Fibroblast of skin of scalp (primary cell): ENCODE measurements at places on chromosomes 1 and 21.
A peak's percentile ranks its signal among the peaks of the same experiment; 100 is the strongest.

GRCh38 chr1:6962478-6962995 lies 177.3 kb downstream of the CAMTA1 start:
- DNase-seq: no peak

DNA sequence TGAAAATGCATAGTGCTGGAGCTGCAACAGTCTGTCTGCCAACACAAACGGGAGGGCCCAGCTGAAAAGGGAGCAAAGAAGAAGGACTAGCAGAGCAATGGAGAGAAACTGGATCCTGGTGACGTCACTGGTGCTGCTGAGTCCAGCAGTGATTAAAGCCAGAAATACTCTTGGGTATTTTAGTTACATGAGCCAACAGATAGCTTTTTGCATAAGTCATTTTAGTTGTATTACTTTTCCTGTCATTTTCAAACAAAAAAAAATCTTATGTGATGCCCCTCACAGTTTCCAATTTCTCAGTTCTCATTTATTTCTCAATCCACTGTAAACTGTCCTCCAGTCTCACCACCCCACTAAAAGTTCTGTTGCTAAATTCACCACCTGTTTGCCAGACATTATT lies 38.7 kb upstream of the NEK7 start:
- peak; percentile 98 for DNase-seq

- no peak for DNase-seq
These were observed 14.1 kb upstream of the ATP1A4 start for GRCh38 chr1:160137216-160137862.

- DNase-seq: no peak
These were observed 27.3 kb upstream of the THEM4 start for GRCh38 chr1:151936653-151937052.

GRCh38 chr1:233327651-233328141 lies at the start of gene MAP3K21:
TSS of gene MAP3K21 (plus strand) at chr1:233327724. CDS start at chr1:233328029, 305 bp downstream.
- no peak for DNase-seq
